ENCODE measurements at places on chromosomes 5 and 9. TPM values are rescaled to one million over a fixed set of nuclear protein-coding genes. Genes with fewer than 3 reads are reported as not detected.

GRCh38 chr5:83724001-83724400 is 3.3 kb upstream of the HAPLN1 start:
- DNase-seq = no peak

DNA sequence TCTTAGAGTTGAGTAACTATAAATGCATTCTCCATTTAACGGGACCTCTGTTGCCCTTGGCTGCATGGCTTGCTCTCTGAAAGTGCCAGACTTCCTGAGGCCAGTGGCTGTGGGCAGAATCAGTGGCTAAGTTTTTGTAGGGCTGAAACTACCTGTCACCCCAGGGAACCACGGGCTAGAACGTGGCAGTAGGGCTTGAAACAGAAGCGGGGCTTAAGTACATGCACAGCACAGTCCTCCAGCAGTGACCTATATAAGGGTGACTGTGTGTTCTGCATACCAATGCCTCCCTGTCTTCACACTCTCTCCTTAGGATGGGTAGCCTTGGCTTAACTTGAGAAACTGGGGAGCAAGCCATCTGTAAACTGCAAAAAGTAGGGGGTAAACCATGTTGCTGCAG is 43.6 kb upstream of the LRRTM2 start:
- no peak for DNase-seq

- DNase-seq = no peak
Observed at GRCh38 chr9:19922476-19923118, 133.8 kb upstream of the SLC24A2 start.

DNA sequence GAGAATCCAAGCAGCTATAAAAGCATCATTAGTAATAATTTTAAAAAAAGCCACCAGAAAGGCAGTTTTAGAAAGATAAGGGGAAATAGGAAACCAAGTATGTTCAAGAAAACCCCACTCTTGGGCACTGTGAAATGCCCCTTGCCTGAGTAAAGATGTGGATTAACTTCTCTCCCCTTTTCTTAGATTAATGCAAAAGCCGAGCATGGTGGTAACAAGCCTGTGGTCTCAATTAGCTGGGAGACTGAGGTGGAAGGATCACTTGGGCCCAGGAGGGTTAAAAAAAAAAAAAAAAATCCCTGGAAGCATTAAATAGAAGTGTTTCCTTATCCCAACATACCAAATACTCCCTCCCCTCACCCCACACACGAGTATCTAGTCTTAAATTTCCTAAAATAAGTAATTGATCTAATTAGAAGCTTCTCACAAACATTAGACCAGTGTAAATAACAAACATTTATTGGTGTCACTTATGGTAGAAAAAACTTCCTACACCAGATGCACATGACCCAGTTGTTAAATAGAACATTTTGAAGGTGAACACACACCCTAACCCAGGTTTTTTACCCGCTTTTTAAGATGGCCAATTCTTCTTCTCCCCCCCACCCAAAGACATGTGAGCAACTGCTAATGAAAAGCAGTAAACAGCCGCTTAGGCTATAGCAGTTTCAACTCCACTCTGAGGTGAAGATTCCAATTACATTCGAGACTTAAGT is 5.2 kb downstream of the HSPA5 start:
- no peak for DNase-seq

LHX3 gene
- total RNA-seq = not detected

GRCh38 chr9:20636888-20637440 is 14.7 kb upstream of the MLLT3 start:
- no peak for DNase-seq

- no peak for DNase-seq
Observed at GRCh38 chr5:61755726-61756222, 423.7 kb downstream of the ZSWIM6 start.

DNA sequence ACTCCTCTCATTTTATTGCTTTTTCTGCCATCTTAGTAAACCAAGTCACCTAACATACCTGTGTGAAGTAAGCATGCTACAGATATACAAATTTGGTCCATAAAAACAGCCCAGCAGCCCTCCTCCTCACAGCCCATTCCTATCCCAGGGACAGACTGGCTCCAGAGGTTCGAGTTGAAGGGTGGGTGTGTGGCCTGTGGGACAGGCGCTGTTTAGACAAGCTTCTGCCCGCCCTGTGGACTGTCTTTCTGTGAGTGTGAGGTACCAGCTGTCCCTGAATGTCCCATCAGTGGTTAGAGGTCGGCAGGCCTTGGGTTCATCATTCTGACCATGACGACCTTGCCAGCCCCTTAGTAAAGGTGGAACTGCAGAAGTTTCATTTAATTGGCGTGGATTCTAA is 82.0 kb downstream of the WNK2 start:
- DNase-seq = no peak

DNA sequence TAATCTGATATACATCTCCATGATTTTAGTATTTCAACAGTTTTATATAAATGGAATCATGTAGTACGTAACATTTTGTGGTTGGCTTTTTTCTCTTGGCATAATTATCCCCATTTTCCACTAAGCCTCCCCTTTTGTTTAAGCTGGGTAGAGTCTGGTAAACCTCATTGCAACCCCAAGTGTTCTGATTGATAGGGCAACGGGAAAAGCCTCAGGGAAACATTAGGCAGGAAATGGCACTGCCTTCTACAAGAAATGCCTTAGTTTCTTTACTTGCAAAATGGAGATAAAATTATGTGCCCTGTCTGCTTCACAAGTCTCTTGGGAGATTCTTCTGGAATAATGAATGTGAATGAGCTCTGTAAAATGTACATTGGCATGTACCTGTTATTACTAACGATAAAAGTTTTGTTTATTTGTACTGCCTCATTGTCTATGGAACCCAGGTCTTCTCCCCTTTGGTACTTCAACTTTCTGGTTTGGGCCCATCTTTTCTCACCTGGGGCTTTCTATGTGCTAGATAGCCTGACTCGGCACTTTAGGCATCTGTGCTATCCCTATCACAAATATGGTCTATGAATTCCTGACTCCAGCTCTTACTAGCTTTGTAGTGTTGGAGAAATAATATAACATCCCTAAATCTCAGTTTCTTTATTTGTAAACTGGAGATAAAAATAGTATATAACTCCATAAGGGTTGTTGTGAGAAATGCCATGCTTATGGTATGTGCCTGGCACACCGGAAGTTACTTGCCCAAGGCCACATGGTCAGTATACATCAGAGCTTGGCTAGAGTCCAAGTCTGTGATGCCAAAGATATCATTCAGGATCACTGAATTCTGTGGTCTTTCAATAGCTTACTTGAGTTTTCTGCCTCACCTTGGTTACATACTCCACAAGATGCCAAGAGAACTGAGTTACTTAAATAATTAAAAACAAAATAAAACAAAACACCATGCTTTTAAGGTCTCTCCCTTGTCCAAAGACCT is 48.2 kb upstream of the ZNF169 start:
- no peak for DNase-seq

DNA sequence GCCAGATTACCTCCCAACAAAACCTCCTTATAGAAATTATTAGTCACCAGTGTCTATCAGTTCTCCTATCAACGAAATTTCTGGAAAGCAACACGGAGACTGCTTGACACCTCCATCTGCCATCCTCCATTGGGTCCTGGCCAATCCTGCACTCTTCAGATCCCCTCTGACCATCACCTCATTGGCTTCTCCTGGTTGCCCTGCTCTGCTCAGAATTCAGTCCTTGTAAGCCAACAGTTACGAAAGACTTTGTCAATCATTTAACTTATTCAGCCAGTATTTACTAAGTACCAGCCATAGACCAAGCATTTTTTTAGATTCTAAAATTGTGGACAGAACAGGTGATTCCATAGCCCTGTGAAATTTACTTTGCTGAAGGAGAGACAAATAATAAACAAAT is 228.5 kb downstream of the MARCHF11 start:
- DNase-seq = no peak

- no peak for DNase-seq
Observed at GRCh38 chr9:75965231-75965630, 74.8 kb downstream of the PCSK5 start.

- no peak for DNase-seq
Observed at GRCh38 chr5:155144956-155145355, 131.4 kb downstream of the KIF4B start.

HRCT1 gene
- total RNA-seq = 10.9 TPM

GRCh38 chr5:76718381-76718832 is 2.5 kb downstream of the F2R start:
- no peak for DNase-seq

DNA sequence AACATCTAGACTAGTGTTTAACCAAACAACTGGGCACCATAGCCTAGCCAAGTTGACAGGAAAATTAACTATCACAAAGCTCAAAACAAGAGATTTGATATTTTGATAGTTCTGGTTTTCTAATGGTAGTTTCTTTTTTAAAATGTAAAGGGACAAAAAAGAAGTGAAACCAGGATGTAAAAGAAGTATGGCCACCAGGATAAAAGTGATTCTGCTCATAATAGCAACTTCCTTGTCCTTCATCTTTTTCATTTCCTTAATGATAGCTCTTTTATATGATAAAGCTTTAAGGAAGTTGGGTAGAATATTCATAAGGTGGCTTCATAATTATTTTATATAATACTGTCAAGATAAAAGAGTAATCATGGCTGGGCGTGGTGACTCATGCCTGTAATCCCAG is 139.1 kb downstream of the BASP1 start:
- DNase-seq = no peak

GPR151 gene
- not detected for total RNA-seq

TMEM215 gene
- total RNA-seq = not detected

DNA sequence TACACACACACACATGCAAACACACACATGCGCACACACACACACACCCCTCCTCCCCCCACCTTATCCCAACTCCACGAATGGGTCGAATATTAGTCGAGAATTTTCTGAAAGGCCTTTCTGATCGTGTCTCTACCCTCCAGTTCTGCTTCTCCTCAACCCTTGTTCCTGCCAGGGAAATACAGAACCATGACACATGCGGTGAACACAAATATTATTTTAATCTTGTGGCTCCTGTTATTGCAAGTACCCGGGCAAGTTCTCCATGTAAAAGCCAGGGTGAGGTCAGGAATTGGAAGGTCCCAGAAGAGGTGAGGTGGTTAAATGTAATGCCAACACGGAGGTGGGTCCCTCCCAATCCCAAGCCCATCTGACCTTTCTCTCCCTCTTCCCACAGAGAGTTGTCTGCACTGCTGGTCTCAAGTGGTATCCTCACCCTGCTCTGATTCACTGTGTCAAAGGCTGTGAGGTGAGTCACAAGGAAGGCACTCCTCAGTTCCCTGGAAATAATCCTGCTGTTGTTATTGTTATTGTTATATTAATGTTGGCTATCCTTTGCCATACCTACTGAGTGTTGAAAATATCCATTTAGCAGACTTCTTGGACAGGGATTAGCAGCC is 223.7 kb downstream of the PAPPA start:
- DNase-seq = no peak

FCN2 gene
- total RNA-seq = not detected

UBTD2 gene
- 14.7 TPM for total RNA-seq

TNFSF15 gene
- total RNA-seq = 11.0 TPM

NACC2 gene
- 36.9 TPM for total RNA-seq

DNA sequence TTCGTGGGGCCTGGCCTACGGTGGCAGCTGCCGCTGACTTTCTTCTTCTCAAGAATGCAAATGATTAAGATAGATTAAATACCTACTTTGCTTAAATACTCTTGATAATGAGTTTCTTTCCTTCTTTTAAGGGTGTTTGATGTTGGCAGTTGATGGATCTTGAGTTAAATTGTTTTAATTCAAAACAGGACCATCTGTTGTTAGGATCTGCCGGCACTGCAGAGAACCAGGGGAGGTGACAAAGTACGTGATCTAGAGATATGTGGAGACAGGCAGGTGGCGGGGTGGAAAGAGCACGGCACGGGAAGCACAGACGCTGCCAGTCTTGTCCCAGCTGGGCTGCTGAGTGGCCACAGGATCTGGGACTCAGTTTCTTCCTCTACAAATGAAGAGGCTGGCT is 37.9 kb downstream of the MED27 start:
- DNase-seq = no peak

GRCh38 chr5:80967500-80968181 is 7.5 kb downstream of the RASGRF2 start:
- no peak for DNase-seq

DNA sequence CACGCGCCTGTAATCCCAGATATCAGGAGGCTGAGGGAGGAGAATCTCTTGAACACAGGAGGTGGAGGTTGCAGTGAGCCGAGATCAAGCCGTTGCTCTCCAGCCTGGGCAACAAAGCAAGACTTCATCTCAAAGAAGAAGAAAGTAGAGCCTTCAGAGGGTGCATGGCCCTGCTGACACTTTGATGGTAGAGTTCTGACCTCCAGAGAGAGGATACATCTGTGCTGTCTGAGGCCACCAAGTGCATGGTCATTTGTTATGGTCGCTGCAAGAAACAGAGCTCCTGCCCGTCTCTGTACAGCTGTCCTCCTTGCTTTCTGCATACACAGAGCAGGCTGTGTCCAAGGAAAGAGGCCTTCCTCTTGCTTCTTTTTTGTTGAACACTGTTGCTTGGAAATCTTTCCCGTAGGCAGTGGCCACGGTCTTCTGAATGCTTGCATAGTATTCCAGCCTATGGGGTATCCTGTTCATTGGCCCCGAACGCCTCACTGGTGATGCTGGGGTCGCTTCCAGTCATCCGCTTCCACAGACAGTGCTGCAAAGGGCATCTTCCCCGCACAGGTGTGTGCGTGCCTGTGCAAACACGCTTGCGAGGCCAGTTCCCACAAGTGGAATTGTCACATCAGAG is 36.8 kb upstream of the UNC5A start:
- DNase-seq = peak; percentile 19

HAPLN1 gene
- total RNA-seq = not detected

GRCh38 chr9:12503606-12504122 is 189.5 kb upstream of the TYRP1 start:
- DNase-seq = no peak

DNA sequence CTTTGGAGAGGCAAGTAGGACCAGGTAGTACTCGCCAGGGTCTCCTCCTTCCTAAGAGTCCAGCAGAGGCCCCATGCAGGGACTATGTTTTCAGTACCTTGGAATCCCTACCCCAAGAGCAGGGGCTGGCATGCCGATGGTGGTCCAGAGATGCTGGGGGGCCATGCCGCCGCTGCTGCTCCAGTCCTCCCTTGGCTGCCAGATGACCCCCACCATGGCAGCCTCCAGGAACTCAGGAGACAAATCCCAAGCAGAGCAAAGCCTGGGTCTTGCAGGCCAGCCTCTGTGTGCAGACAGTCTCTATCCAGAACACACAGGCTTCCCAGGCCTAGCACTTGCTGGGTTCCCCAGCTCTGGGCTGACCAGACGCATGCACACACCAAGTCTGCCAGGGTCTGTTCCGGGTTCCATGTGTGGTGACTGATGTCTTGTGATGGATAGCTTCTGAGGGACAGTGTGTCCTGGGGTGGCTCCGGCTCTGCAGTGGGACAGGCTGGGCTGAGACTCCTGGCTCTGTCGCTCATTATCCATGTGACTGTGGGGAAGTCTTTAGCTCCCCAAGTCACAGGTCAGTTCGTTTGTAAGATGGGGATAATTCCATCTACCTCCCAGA is 127.3 kb downstream of the CRB2 start:
- no peak for DNase-seq

PCDHB5 gene
- 2.1 TPM for total RNA-seq

DNA sequence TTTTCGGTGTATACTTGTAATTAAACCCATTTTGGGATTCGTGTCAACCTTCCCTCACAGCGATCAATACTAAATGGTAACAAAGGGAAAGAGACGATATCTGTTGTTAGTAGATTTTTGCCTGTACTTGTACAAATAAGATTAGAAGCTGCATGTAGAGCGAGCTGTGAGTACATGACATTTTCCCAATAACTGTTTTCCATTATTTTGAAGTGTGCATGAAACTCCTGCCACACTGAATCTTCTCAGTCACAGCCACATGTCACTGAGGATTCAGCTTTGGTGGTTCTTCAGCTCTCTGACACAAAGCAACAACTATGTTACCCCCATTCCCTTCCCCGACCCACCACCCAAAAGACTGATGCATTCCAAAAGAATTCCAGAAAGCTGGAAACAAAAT is 685.6 kb downstream of the EFNA5 start:
- DNase-seq = no peak

GRCh38 chr9:129398101-129398960 is 220.3 kb upstream of the IER5L start:
- DNase-seq = no peak

Data from upper lobe of left lung (tissue), 6 donors.